Cerebellar nuclear complex (tissue), 1 donor: ENCODE measurements at places on chromosomes 1 and 21.

GRCh38 chr1:178916448-178917174 lies 45.7 kb upstream of the ANGPTL1 start:
- DNase-seq, result no peak

- peak; percentile 96 for DNase-seq
These were observed 30.8 kb downstream of the TRIM67 start for GRCh38 chr1:231192620-231193163.

DNA sequence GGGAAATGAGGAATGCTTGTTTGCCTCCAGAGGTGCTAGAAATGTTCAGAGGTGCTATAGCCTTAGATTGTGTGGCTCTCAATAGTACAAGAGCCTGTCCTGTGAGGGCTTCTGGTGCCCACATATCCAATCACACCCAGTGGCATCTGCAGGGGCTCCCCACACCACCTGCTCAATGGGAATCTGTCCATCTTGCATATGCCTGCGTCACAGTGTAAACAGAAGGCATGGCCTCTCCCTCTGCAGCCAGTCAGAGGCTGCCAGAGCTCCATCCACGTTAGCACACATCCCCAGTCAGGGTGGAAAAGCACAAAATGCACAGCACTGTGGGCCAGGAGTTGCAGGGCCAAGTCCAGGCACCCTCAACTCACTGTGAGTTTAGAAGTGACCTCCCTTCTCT lies 113.6 kb upstream of the GRIK3 start:
- no peak for DNase-seq

DNA sequence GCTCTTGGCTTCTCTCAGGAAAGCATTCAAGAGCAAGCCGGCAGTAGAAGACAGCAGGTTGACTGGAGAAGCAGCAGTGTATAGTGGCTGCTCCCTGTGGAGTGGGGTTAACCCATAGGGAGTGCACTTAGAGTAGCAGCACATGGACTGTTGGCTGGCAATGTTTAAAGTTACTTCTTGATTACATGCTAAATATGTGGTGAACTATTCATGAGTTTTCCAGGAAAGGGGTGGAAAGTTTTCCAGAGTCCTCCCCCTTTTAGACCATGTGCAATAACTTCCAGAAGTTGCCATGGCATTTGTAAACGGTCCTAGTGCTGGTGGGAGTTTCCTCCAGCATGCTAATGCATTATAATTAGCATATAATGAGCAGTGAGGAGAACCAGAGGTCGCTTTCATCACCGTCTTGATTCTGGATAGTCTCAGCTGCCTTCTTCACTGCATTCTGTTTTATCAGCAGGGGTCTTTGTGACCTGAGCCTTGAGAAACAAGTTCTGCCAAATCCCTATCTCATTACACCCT lies 131.8 kb downstream of the CCDC185 start:
- DNase-seq, result no peak

DNA sequence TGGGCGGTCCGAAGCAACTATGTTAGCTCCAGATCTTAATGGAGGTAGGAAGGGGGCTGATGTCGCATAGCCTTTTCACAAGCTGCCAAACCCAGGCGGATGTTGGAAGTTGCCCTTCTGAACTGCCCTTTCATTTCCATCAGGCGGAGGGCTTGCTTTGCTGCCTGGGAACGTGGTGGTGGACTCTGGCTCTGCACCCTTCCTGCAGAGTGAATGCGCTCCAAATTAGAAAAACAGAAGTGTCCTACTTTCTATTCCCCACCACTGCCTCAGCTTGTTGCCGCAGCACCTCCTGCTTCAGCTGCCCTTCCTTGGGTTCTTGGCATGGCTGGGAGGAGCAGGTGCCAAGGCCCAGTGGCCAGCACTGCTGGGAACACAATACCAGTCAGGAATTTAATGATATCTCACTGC lies 60.6 kb downstream of the AK4 start:
- DNase-seq, result no peak

DNA sequence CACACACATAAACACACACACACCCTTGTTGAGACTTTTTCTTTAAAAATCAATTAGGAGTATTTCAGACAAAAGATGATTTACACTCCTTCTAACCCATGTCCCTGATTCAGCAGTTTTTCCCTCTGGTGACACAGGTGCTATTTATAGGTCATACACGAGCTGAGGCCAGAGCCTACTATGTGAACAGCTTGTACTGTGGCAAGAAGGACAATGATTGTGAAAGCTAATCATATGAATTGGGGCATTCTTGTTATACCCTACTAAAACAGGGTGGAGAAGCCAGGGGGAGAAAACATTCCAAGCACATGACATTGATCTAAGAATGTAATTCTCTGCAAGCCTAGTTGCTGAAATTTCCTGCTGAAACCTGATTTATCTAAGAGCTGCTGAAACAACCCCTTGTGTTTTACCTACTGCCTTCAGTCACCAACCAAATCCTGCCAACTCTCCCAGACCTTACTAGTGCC lies 60.3 kb downstream of the XCL1 start:
- no peak for DNase-seq

DNA sequence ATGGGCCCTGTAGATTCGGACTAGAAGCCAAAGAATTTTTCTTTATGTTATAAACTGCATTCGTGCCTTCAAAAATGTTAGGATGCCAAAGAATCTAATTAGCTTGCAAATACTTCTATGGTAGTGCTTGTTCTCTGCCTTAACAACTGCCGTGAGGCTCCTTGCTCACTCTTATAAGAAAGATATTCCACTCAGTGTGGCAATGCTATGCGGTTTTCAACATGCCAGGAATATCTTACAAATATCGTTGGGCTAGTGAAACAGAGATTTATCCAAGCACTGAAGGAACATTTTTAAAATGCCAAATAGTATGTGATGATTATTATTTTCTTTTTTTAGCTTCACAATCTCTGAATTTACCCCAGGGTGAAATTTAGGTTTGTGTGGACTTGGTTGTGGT lies 198.2 kb downstream of the GREM2 start:
- no peak for DNase-seq

DNA sequence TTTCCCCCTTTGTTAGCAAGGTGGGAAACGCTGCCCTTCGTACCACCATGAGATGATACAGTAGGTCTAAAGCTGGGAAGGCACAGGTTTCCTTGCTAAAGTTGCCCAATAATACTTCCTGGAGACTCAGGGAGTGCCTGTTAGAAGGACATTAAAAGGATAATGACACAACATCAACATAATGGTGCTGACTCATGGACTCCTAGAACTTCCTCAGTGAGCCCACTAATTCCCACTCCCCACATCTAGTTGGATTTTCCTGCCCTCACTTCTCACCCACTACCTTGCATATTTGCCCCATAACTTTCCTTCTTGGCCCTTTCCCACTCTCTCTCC lies 17.5 kb downstream of the CFAP45 start:
- no peak for DNase-seq

GRCh38 chr1:239913141-239913585 lies 178.5 kb upstream of the FMN2 start:
- no peak for DNase-seq

DNA sequence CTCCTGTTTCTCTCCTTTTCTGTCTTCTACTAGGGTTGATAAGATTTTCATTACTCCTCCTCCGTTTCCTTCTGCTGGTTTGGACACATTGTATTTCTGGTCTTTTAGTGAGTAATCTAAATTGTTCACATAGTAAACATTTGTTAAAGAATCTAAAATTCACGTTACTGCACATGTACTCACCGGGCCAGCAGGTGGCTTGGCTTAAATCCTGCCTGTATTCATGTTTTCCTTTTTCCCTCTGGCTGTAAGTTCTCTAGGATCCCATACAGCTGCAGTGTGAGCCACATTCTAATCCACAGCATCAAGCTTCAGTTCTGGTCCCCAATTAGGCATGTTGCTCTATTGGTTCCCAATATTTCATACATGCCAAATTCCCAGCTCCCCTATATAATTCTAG lies 958.3 kb downstream of the ADGRL2 start:
- no peak for DNase-seq
